Caco-2 (cell line): ENCODE measurements at places on chromosomes 6 and 20. TPM values are rescaled to one million over a fixed set of nuclear protein-coding genes. Genes with fewer than 3 reads are reported as not detected.

DNA sequence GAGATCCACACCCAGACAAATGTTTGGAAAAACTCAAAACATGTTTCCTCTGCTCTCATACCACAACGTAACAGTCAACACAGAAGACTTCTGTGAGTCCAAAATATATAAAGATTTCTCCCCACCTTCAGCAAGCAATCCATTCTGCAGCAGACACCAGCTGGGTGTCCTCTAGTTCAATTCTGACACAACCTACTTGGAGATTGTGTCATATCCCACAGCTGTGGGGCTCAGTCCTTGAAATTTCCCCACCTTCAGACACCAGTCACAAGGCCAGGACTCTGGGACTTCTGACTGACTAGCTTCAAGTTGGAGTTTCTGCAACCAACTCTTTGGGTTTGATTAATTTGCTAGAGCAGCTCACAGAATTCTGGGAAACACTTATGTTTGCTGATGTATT lies 244.8 kb upstream of the CDYL start:
- no peak overlapping the region for H3K4me3 ChIP-seq
- no peak for DNase-seq
- H3K27ac ChIP-seq, result no peak overlapping the region
- H3K27me3 ChIP-seq, result no peaks in the 10 kb centered on the region

- no peak for DNase-seq
- no peak overlapping the region for H3K27ac ChIP-seq
- no peaks in the 10 kb centered on the region for H3K36me3 ChIP-seq
- no peaks in the 10 kb centered on the region for H3K4me1 ChIP-seq
- H3K4me3 ChIP-seq, result no peak overlapping the region
These were observed 98.6 kb downstream of the KCNQ5 start for GRCh38 chr6:72720464-72720863.

DNA sequence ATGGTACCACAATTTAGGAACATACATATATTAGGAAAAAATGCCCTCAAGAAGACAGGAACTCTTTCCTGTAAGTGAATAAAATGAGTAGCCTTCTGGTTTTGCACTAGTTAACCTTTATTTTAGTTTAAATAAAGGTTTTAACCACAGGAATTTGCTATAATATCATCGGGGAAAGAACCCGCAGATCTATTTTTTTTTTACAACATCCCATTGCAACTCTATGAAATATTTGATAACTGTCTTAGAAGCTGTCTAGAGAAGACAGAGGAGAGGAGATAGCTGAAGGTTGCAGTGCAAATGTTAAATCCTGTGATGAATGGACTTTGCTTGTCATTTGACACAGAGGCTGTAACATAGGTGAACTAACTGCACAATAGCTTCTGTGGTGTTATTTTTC lies 69.5 kb downstream of the TINAG start:
- no peak for DNase-seq
- H3K27ac ChIP-seq, result no peak overlapping the region
- H3K4me3 ChIP-seq, result no peak overlapping the region
- H3K4me1 ChIP-seq, result no peaks in the 10 kb centered on the region
- no peaks in the 10 kb centered on the region for H3K36me3 ChIP-seq

- H3K27me3 ChIP-seq, result no peaks in the 10 kb centered on the region
- no peak overlapping the region for H3K27ac ChIP-seq
- no peak overlapping the region for H3K4me3 ChIP-seq
- no peaks in the 10 kb centered on the region for H3K4me1 ChIP-seq
These were observed 126.8 kb downstream of the IPCEF1 start for GRCh38 chr6:154229786-154230185.

The MDFI gene
- 0.51 TPM in 1 of 2 replicates, not detected in the other for total RNA-seq

The GPR6 gene
- total RNA-seq, result not detected in 2 replicates
